Neural crest cell (in vitro differentiated cells): ENCODE measurements at places on chromosomes 7 and 10.

- H3K4me3 ChIP-seq: no peak overlapping the region
- peaks cover 4% of the 10 kb centered on the region for H3K36me3 ChIP-seq
- H3K27ac ChIP-seq: no peak overlapping the region
- no peaks in the 10 kb centered on the region for H3K27me3 ChIP-seq
- no peak for DNase-seq
Observed at GRCh38 chr7:108537229-108537628, 11.3 kb upstream of the PNPLA8 start.

DNA sequence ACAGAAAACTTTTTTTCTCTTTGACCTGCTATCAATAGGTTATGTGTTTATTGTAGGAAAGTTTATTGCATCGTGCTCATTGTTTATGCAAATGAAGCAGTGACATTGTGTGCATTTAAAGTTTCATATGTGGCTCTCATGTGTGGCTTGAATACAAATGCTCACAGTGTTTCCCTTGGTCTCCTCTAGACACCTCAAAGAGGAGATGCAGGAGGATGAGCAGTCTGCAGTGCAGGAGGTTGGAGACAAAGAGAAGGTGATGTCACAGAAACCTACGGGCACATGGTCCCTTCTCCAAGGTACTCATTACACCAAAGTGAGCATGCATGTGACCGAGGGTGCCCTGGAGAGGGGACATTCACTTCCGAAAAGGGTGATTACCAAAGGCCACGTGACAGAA lies 430.2 kb downstream of the INHBA start:
- H3K4me3 ChIP-seq: no peak overlapping the region
- H3K27ac ChIP-seq: no peak overlapping the region
- no peaks in the 10 kb centered on the region for H3K36me3 ChIP-seq
- no peaks in the 10 kb centered on the region for H3K4me1 ChIP-seq
- H3K27me3 ChIP-seq: no peaks in the 10 kb centered on the region

GRCh38 chr10:79380125-79380945 lies 33.1 kb downstream of the PPIF start:
- no peak overlapping the region for H3K27ac ChIP-seq
- H3K36me3 ChIP-seq: no peaks in the 10 kb centered on the region
- no peak for DNase-seq
- no peaks in the 10 kb centered on the region for H3K27me3 ChIP-seq
- no peak overlapping the region for H3K4me3 ChIP-seq

DNA sequence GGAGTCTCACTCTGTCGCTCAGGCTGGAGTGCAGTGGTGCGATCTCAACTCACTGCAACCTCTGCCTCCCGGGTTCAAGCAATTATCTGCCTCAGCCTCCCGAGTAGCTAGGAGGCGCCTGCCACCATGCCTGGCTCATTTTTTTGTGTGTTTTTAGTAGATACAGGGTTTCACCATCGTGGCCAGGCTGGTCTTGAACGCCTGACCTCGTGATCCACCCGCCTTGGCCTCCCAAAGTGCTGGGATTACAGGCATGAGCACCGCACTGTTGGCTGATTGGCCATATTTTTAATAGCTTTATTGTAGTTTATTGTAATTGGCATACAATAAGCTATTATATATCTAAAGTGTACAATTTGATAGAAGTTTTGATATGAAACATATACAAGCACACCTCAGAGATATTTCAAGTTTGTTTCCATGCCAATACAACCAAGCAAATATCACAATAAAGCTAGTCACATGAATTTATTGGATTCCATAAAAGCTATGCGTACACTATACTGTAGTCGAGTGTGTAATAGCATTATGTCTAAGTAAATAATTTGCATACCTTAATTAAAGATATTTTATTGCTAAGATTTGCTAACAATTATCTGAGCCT lies 5.6 kb downstream of the PLEKHS1 start:
- H3K4me1 ChIP-seq: no peaks in the 10 kb centered on the region
- no peaks in the 10 kb centered on the region for H3K36me3 ChIP-seq
- no peak overlapping the region for H3K4me3 ChIP-seq
- DNase-seq: no peak
- no peaks in the 10 kb centered on the region for H3K27me3 ChIP-seq

DNA sequence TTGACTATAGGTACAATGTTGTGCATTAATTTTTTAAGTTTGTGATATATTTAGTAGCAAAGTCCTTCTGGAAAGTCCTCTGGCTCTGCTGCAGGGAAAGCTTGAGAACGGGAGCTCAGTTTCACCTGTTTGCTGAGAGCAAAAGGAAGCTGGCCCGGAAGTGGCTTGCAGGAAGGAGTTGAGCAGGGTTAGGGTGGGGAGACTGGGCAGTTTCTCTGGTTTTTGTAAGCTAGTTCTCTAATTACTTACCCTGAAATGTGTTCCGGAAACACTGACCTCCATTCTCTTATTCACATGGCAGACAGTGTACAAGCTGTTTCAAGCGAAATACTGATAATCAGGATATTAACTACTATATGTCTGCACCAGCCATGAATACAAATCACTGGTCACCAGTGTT lies 22.3 kb downstream of the MAP3K8 start:
- no peak overlapping the region for H3K4me3 ChIP-seq
- no peak overlapping the region for H3K27ac ChIP-seq
- DNase-seq: no peak
- no peaks in the 10 kb centered on the region for H3K27me3 ChIP-seq
- H3K36me3 ChIP-seq: no peaks in the 10 kb centered on the region
- H3K4me1 ChIP-seq: peaks cover 10% of the 10 kb centered on the region

DNA sequence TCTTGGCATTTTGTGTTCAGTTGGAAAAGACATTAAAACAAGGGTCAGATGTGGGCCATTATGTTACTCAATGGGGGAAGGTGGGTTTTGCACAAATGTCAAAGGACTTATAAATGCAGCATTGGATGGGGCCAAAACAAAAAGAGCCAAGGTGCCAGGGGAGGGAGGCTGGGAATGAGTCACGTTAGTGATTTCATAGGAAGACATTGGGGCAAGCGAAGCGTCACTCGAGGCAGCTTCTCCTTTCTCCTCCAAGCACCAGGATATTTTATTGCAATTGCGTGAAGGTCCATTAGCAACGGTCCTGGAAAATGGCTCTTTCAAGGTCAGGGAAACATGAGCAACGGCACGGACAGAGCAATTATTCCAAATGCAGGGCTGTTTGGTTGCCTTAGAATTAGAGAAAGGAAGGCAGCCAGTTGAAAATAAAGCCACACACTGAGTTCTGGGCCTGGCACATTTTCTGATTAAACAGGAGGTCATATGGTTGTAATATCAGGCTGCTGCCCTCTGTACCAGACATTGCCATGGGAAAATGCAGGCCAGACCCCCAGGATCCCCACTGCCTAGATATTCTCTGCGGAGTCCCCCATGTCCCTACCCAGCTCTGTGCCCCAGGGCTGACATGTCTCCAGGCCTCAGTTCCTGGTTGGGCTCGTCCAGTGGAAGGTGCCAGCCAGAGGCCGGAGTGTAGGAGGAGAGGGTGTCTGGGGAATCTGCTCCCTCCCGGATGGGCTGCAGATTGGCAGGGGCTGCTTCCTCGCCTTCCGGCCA lies 63.3 kb upstream of the NANOS1 start:
- H3K27me3 ChIP-seq: no peaks in the 10 kb centered on the region
- no peak overlapping the region for H3K4me3 ChIP-seq
- DNase-seq: no peak
- H3K4me1 ChIP-seq: peaks cover 11% of the 10 kb centered on the region
- H3K36me3 ChIP-seq: no peaks in the 10 kb centered on the region

GRCh38 chr10:122510736-122511135 lies 49.4 kb downstream of the HTRA1 start:
- H3K27ac ChIP-seq: no peak overlapping the region
- H3K4me3 ChIP-seq: no peak overlapping the region
- H3K27me3 ChIP-seq: no peaks in the 10 kb centered on the region
- H3K36me3 ChIP-seq: no peaks in the 10 kb centered on the region
- peaks cover 6% of the 10 kb centered on the region for H3K4me1 ChIP-seq
- DNase-seq: no peak

DNA sequence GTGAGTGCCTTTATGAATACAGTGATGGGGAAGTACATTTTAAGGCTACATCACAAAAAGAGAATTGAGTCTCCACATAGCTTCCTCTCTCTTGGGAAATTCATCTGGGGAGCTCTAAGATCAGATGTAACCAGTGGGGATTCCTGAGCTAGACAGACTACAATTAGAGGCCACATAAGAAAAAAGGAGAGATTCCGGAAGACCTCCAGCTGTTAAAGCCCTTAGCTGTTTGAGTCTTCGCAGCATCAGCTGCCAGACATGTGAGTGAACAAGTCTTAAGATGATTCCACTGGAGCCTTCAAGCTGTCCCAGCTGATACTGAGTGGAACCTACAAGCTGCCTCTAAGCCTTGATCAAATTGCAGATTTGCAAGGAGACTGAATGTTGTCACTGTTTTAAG lies 448.5 kb downstream of the NXPH1 start:
- no peaks in the 10 kb centered on the region for H3K27me3 ChIP-seq
- no peaks in the 10 kb centered on the region for H3K4me1 ChIP-seq
- H3K36me3 ChIP-seq: no peaks in the 10 kb centered on the region
- DNase-seq: no peak
- H3K27ac ChIP-seq: no peak overlapping the region

DNA sequence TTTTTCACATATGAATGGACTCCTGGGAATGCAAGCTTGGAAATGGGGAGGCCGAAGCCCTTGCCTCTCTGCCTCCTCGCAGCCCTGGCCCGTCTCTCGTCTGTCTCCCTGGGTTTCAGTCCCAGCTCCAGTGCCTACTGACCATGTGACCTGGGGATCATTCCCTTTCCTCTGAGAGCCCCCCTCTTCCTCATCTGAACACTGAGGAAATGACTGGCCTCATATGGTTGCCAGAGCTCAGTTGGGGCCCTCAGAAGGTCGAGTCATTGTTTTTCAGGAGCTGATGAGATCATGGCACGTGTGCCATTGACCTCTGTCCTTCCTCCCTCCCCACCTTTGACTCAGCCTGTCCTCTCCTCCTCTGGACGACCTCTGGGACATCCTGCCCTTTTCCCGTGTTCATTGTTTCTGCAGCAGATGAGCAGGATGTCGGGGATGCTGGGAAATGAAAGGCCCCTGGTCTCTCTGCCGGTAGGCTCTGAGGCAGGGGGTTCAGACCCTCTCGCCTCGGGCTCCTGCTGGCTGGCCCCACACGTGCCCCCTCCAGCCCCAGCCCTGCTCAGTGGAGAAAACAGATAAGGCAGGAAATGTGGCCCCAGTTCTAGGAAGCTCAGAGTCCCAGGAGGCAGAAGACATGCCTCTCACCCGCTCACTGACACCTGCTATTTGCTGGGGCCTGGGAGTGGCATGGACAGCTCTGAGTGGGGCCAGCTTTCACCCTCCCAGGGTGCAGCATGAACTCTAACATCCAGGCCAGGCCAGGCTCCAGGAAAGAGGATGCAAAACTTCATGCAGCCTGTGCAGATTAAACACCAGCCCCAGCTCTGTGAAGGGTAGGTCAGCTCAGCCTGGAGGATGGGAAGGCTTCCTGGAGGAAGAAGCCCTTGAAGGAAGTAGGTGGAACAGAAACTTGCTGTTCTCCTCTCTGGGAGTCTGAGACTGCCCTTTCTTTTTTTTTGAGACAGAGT lies 8.3 kb upstream of the PPP1R35 start:
- peak overlapping the region; percentile 58 for H3K4me3 ChIP-seq
- peak overlapping the region; percentile 63 for H3K27ac ChIP-seq
- H3K27me3 ChIP-seq: no peaks in the 10 kb centered on the region
- H3K4me1 ChIP-seq: peaks cover 26% of the 10 kb centered on the region
